SHP77 treated with DMSO at 0.1 percent for 48 hours (cell line): ENCODE measurements at places on chromosomes 4 and X.

GRCh38 chr4:183596067-183596757 is 62.8 kb downstream of the RWDD4 start:
- no peak for DNase-seq

GRCh38 chr4:87839592-87839946 is 6.8 kb downstream of the MEPE start:
- DNase-seq: no peak

DNA sequence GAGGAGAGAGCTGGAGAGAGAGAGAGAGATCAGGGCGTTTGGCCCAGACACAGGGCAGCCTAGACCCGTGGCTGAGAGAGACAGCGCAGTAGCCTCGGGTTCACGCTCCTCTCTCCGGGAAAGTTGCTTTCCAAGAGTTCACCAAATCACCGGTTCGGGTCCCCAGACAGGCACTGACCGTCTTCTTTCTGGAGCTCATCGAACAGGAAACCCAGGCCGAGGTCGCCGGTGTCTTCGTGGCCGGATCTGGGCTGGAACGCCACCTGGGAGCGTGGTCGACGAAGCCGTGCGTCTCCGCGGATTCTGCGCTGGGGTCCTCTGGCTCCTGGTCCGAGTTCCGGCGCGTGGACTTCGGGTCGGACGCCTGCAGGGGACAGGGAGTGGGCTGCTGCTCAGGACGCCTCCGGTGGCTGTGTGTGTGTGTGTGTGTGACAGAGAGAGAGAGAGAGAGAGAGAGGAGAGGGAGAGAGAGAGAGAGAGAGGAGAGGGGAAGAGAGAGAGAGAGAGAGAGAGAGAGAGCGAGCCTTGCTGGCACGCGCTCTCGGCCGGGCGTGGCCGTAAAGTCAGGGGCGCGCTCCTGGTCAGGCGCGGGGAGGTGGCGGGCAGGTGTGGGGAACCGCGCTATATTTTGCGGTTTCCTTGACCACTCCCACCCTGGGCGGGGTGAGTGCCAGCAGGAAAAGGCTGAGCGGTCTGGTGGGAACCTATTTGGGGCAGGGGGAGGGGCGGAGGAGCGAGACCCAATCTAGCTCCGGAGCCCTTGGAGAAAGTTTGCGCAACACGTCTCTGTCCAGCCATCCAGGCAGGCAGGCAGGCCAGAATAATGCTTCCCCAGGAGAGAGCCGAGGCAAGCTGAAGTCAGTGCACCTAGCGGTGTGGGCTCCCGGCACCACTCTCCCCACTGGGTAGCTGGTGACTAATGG is 62.1 kb downstream of the RHOXF2B start:
- no peak for DNase-seq

GRCh38 chr4:24476282-24476681 is 108.1 kb downstream of the DHX15 start:
- DNase-seq: no peak

DNA sequence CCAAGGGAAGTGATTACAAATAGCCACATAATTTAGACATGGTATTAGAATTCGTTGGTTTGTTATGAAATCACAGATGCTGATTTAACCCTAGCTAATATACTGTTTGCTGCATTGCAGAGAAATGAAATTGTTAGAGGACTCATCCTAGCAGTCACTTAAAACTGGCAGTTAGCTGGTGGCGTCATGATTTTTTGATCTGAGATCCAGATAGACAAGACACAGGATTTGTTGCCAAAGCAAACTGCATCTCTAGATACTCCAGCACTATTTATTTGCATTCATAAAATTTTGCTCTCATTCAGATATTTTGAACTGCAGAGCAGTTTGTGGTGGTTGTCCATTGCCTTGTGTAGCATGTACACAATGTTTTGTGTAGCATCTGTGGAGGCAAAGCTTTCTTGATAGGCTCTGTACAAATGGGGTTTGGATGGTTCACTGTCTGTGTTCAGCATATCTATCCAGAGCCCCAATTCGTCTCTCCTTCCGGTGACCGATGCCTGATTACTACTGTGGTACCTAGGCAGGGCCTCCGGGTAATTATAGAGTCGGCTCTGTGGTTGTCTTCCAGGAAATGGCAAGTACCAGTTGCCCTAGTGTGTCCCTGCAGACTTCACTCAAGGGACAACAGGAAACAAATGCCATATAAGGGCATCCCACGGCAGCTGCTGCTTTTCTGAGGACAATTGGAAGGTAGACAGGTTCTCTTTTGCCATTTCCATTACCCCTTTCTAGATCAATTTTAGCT is 30.1 kb upstream of the SPARCL1 start:
- DNase-seq: peak; percentile 94
